ENCODE measurements at places on chromosomes 4 and X.

DNA sequence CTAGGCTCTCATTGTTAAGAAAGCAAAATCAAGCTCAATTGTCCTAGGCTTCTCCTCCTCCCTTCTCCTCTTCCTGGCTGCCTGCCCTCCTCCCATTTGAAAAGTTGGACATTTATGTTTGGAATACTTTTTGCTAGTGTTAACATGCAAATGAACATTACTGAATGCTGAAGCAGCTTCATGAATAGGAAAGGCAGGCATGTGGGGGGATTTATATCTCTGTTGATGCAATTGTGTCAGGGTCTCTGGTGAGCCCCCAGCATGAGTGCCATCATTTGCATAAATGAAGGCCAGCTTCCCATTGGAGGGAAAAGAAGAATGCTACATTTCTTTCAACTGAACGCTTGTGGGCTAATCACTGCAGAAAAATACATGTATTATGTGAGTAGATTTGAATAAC lies 160.1 kb upstream of the NDST3 start:
- no peaks in the 10 kb centered on the region for H3K4me1 ChIP-seq
- no peak overlapping the region for H3K27ac ChIP-seq
- no peaks in the 10 kb centered on the region for H3K36me3 ChIP-seq
- no peak for DNase-seq

DNA sequence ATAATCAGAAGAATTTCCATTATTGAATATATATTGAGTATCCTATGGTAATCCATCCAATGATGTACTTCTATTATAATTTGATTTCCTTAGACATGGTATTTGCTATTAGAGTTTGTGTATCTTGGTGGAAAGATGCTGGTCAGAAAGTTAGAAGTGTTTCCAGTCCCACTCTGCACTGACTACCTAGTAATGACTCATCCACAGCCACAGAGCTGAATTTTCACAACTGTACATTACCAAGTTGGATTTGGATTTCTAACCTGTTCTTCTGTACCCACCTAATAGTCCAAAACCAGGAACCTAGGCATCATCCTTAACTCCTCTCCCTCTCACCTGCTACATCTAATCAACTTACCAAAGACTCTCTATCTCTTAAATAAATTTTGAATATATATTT lies 145.4 kb downstream of the REELD1 start:
- no peaks in the 10 kb centered on the region for H3K27me3 ChIP-seq
- no peak overlapping the region for H3K4me3 ChIP-seq
- H3K4me1 ChIP-seq: no peaks in the 10 kb centered on the region
- H3K27ac ChIP-seq: no peak overlapping the region
- no peak for DNase-seq
- H3K36me3 ChIP-seq: no peaks in the 10 kb centered on the region

GRCh38 chrX:114165537-114165936 lies 418.3 kb upstream of the HTR2C start:
- no peak for DNase-seq
- no peaks in the 10 kb centered on the region for H3K36me3 ChIP-seq
- no peak overlapping the region for H3K27ac ChIP-seq

DNA sequence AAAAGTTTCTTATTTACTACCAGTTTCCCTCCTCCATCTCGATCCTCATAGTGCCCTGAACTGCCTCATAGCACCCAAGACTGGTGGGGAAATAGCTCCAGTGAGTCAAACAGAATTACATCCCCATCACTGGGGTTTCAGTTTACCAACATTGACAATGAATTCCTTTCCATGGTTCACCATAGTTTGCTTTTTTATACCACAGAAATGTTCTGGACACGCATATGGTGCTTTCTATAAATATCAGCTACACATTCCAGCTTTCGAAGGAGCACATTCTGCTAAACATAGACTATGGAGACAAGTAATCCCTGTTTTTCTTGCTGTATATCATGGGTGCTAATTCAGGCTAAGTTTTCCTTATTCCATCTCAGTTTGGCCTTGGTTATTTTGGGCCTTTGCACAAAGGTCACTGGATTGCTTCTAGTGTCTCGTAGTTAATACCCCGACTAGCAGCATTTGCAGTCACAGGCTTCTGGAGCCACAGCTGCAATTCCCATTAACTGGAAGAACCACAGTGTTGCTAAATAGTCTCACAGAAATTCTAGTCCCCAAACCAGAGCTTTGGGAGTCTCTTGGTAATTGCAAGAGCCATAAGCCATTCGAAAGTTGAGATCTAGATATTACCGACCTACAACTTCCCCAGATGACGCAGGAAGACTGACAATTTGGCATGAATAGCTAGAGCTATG lies 53.4 kb upstream of the TRPC3 start:
- H3K27me3 ChIP-seq: no peaks in the 10 kb centered on the region
- no peaks in the 10 kb centered on the region for H3K36me3 ChIP-seq
- no peak overlapping the region for H3K27ac ChIP-seq
- H3K4me3 ChIP-seq: no peak overlapping the region

- H3K27me3 ChIP-seq: no peaks in the 10 kb centered on the region
- H3K36me3 ChIP-seq: peaks cover 35% of the 10 kb centered on the region
- no peak for DNase-seq
- no peak overlapping the region for H3K27ac ChIP-seq
- H3K4me3 ChIP-seq: no peak overlapping the region
Measured at GRCh38 chr4:7799736-7800135, 139.9 kb downstream of the AFAP1 start.
